IMR-90 (cell line): ENCODE measurements at places on chromosomes 1 and 21. TPM values are rescaled to one million over a fixed set of nuclear protein-coding genes. Genes with fewer than 3 reads are reported as not detected.

Gene RNU1-2
- not detected in 2 replicates for polyA plus RNA-seq

Gene PRKCZ
- polyA plus RNA-seq = 3.5 and 4.4 TPM in 2 replicates

Gene GJB3
- not detected in 2 replicates for polyA plus RNA-seq

Gene HCN3
- polyA plus RNA-seq = 2.7 and 2.9 TPM in 2 replicates

Gene OTUD7B
- polyA plus RNA-seq = 6.9 and 7.5 TPM in 2 replicates

Gene LCK
- polyA plus RNA-seq = not detected in 2 replicates

Gene SH2D1B
- 0.03 TPM in 2 replicates for polyA plus RNA-seq

Gene SARS1
- polyA plus RNA-seq = 214 and 231 TPM in 2 replicates

Gene CRYAA
- polyA plus RNA-seq = not detected in 2 replicates

Gene TNFRSF1B
- 8.6 and 8.9 TPM in 2 replicates for polyA plus RNA-seq

Gene BTBD19
- polyA plus RNA-seq = 16.0 and 17.2 TPM in 2 replicates

Gene LRRC40
- polyA plus RNA-seq = 8.5 and 11.1 TPM in 2 replicates
